ENCODE measurements at places on chromosomes 12 and 14.

- no peak for DNase-seq
These were observed 6.6 kb upstream of the PLEK2 start for GRCh38 chr14:67418401-67419191.

- DNase-seq, result no peak
These were observed at the start of gene PPP1R1A for GRCh38 chr12:54588110-54588889. PPP1R1A (minus strand) TSS chr12:54588659; CDS start chr12:54588488, 171 bp downstream.

DNA sequence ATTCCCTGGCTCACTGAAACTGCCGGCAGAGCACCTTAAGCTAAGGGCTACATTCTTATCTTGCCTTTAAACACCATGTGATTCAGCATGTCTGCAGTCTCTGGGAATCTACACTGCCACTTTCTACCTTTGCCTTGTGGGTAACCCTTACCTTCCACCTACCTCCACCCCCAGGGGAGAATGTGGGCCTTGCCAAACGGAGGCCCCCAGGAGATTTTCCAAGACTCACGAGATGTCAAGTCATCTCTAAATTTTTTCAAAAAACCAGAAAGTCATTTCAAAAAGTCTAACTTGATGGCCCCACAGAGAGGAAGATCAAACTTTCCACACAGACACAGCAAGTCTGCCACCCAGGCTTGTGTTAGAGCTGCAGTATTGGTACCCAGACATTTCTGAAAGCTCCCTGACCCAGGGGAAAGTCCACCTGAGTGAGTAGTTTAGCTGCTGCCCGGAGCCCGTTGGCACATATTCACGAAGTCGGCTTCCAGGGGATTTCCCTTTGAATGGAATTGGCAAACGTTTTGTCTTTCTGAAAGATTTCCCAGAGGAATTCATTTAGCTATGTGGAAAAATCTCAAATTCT, 4.7 kb upstream of the PSMA6 start:
- no peak for DNase-seq

GRCh38 chr14:23951590-23952201, 1.9 kb upstream of the DHRS4 start:
- DNase-seq, result no peak

GRCh38 chr12:50579757-50580267, 75.0 kb downstream of the DIP2B start:
- DNase-seq, result no peak

GRCh38 chr14:57987051-57987450, 121.2 kb upstream of the SLC35F4 start:
- no peak for DNase-seq

DNA sequence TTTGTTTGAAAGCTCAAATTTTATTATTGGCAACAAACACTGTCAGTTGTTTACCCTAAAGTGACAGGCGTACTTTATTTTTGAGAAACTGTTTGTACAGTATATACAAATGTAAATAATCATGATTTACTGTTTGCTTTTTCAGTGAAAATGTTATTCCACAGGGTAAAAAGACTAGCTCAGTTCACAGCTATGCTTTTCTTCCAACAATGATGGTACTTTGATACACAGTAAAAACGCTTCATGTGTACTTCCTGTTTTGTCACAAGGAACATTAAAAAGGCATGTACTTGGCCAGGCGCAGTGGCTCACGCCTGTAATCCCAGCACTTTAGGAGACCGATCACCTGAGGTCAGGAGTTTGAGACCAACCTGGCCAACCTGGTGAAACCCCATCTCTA, 53.7 kb downstream of the MON2 start:
- DNase-seq, result no peak

- DNase-seq, result no peak
These were observed 2.3 kb downstream of the DGKA start for GRCh38 chr12:55933169-55933798.

Measured in cortex of kidney (tissue), 1 donor.